ENCODE measurements at places on chromosomes 6 and 20. TPM values are rescaled to one million over a fixed set of nuclear protein-coding genes. Genes with fewer than 3 reads are reported as not detected.

SLC26A8 gene
- total RNA-seq = not detected

OTOR gene
- total RNA-seq = not detected

RSPH4A gene
- total RNA-seq = 1.2 TPM

MOG gene
- total RNA-seq = not detected

HLA-DQB1 gene
- total RNA-seq = not detected

ASIP gene
- not detected for total RNA-seq

PPP1R16B gene
- total RNA-seq = not detected

SIRPB1 gene
- total RNA-seq = 0.19 TPM

SLC17A2 gene
- 0.21 TPM for total RNA-seq

DNA sequence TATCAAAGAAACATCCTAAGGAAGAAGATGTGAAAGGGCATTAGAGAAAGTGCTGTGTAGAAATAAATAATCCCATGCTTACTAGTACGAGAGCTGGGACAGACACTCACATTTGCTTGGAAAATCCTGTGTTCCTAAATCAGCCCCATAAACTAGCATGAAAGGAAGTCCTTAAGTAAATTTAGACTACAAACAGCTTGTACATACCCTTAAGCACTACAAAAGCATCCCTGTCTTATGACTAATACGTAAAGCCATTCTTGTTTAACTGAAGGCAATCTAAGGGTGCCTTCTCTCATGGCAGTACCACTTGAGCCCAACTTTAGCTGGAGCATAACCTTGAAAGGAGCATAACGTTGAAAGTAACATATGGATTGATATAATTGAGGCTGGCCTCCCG is 15.4 kb upstream of the FOXQ1 start:
- no peak for DNase-seq

DNA sequence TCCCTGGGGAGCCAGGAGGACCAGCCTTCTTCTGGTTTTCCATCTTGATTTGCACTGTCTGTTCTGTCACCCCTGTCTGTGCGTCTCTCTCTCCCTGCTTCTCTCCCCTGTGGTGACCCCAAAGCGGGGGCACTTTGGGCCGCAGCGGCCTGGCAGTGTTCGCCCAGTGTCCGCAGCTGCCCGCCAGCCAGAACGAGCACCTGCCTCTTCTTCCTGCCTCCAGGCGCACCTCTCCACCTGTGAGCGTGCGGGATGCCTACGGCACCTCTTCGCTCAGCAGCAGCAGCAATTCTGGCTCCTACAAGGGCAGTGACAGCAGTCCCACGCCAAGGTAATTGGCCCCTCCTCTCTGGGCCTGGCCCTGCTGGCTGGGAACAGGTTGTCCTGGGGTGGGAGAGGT is 30.8 kb downstream of the SNPH start:
- no peak for DNase-seq

DNA sequence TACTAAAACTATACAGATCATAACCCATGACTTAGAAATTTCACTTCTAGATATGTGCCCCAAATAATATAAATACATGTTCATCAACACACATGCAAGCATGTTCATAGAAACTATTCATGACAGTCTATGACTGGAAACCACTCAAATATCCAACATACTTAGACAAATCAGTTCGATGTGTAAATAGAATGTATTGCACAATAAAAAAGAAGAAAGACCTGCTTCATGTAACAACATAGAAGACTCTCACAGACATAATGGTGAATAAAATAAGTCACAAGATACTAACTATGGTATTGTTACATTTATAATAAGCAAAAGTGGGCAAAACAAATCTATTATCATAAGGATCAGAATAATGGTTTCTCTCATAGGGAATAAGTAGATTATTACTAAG is 163.5 kb upstream of the THBS2 start:
- DNase-seq = no peak

DNA sequence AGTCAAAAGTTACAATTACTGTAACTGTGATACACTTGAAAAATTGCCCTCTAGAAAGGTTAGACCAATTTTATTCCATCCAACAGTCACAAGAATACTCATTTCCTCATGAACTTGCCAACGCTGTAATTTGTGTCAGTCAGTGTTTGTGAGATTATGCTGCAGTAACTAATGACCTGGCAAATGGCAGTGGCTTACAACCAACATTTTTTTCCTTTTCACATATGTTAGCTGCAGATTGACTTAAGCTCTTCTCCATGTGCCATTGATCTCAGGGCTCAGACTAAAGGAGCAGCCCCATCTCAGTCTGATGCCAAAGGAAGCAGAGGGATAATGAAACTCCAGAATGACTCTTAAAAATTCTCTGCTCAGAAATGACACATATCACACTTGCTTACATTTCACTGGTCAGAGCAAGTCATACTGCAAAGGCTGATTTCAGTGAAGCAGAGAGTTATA is 92.3 kb upstream of the ELOVL5 start:
- DNase-seq = no peak

DNA sequence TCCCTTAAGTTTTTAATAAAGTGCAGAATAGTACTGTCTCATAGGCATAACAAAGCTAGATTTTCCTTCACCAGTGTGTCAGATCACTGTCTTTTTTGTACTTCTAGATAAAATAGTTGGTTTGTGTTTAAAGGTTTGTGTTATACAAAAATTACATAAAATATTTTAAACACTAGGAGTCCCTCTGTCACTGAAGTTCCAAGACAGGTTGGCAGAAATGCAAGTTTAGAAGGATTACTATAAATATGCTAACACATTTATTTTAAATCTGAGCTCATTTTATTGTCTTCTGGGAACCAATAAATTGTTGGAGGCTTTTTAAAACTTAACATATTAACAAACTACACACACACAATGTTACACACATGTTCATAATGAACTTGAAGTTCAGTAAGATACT is 30.8 kb upstream of the RUNX2 start:
- no peak for DNase-seq

GRCh38 chr6:111842891-111843290 is 30.4 kb downstream of the FYN start:
- DNase-seq = peak; percentile 93

DNA sequence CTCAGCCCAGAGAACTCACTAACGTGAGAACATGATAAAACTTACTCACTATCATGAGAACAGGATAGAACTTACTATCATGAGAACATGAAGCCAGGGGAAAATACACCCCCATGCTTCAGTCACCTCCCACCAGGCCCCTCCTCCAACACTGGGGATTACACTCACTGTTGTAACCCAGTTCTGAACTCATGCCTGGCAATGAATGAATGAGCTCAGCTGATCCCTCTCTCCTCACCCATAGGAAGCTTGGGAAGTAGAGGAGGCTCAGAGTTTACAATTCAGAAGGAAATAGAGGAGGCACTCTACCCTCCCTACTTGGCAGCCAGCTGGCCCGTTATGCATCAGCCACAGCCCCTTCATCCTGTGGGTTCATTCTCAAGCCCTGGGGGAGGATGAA is 102.5 kb downstream of the EYA2 start:
- DNase-seq = no peak

DNA sequence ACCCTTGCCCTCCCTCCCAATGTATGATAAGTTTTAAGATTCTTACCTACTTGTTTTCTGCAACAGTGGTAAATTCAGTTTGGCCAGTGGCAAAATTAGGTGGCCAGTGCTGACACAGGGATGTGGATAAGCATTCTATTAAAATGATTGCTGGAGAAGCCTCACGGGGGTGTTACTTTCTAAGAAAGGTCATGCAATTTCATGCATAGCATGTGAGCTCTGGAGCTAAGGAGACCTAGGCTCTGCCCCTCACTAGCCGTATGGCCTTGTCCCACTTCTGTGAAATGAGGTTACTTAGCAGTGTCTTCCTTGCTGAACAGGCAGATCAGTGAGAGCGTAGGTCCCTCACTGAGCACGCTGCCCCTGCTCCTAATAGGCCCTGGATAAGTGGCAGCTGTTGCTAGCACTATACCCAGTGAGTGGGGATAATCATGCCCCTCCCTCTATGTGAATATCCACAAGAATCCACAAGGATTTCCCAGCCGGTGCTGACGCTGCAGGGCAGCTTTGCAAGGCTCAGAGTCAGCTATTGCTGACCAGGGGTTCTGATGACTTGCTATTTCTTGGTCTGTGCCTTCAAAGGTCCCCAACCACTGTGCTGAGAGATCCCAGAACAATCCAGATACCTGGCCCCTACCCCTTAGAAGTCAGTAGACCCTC is 86.5 kb upstream of the MRPS10 start:
- peak; percentile 73 for DNase-seq

DNA sequence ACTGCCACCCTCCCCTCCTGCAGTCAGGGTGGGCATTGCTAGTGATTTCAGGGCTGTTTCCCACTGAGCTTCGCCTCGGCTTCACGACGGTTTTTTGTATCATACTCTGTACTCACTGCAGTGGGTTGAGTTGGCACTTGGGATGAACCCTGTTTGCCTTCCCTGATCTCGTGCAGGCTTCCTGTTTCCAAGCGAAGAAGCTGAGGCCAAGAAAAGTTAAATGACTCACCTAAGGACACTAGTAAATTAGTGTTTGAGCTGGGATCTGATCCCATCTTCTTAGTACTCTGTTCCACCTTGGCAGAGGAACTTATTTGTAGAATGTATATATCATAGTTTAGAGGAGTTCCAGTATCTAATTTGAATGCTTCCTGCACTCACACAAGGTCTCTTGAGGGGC is 50.3 kb upstream of the VSTM2L start:
- no peak for DNase-seq

- peak; percentile 86 for DNase-seq
Observed at GRCh38 chr6:159249752-159250151, 80.6 kb downstream of the FNDC1 start.

DNA sequence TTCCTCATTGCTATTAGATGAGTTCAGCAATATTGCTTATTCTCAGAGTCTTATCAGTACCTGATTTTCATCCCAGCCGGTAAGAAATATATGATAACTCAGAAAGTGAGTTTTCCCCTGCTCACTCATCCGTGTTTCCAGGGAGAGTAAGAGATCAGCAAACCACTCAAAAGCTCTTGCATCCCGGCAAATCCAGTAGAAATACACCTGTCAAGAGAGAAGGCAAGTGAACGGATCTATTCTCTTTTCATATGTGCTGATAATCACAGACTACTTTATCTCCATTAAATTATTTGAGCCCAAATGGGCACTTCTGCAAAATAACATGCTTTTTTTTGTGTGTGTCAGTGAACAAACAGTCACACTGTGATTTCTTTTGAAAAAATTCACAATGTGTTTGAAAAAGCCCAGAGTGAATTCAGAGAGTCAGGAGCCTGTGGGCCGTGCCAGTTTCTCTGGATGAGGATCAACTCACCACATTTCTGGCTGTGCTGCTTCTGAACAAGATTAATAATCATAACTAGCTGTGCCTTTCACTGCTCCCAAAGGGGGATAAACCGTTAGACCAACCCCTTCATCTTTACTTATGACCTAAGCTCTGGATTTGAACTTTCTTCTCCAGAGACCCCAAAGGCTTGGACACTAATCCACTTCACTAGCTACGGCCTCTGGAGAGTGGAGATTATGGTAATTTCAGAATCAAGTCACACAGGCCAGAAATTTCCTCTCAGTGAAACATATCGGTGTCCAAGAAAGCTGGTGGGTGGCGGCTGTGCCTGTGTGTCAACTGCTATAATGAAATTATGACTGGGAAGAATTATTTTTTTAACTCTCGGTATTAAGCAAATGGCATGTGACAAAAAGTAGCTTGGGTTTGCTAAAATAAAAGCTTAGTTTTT is 44.2 kb downstream of the NOX3 start:
- DNase-seq = no peak

GRCh38 chr20:13101706-13102105 is 92.9 kb downstream of the SPTLC3 start:
- DNase-seq = peak; percentile 21

- no peak for DNase-seq
Observed at GRCh38 chr20:42435230-42435629, 754.5 kb downstream of the PTPRT start.

DNA sequence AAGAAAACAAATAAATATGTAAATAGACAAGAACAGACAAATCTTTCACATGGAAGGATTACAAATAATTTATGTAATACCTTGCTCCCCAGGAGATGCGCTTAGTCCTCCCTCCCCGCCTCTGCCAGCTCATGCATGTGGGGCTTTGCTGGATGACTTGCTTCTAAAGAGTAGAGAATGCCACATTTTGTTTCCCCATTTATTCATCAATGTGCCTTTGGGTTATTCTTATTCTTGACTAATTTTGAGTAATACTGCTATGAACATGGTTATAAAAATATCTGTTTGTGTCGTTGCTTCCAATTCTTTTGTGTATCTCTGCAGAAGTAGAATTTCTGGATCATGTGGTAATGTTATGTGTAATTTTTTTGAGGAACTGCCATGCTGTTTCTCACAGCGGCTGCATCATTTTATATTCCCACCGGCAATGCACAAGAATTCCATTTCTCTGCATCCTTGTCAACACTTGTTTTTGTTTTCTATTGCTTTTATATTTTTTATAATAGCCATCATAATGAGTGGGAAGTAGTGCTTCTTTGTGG is 23.8 kb upstream of the DUSP22 start:
- DNase-seq = no peak

DNA sequence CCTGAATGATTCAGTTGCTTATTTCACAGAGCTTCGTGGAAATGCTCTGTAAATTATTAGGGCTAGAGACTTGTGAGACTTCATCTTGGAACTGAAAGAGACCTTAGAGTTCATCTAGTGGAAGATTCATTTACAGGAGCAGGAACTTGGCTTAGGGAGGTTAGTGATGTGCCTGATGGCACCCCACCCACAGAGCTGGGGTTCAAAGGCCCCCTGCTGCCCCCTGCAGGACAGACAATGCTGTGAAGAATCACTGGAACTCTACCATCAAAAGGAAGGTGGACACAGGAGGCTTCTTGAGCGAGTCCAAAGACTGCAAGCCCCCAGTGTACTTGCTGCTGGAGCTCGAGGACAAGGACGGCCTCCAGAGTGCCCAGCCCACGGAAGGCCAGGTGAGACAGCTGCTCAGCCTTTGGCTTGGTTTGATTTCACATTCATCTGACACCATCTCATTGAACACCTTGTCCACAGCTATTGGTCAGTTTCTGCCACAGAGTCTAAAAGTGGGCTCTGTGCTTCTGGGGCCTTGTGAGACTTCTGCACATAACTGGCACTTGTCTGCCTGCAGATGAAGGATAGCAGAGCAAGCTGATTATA is 25.1 kb downstream of the MYBL2 start:
- peak; percentile 49 for DNase-seq

DNA sequence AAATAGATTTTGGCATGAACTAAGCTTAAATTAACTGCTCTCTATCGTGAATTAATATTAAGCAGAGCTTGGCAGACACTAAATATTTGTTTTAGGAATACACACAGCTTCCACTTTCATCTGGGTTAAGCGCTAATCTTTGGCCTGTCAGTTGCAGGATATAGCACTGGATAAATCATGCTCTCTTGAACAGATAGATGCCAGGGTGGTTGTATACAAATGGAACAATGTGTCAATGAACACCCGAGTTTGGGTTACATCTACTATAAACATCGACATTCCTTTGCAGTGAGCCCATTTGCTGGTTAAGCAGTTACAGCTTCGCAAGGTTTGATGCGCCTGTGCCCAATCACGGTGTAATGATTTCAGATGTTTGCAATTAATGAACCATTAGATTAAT is 338.2 kb upstream of the ZFP64 start:
- DNase-seq = no peak

DNA sequence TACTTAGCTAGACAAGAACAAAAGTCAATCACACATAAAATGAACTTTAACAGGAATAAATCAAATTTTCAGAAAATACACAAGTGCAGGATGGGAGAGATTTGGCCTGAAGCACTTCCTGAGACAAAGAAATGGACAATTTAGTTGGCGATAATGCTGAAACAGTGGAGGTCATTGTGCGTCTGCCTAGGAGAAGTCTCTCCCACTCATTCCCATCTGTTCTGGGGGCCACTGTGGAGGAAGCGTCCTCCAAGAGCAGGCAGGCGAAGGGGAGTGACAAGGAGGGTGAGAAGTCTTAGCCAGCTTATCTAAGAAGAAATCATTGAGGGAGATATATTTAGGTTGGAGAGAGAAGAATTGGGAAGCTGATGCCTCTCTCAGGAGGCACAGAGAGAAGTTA is 10.2 kb upstream of the TMEM242 start:
- no peak for DNase-seq

Data from myocyte (in vitro differentiated cells).